ENCODE measurements at places on chromosomes 3 and 15.

- no peak for DNase-seq
Observed at GRCh38 chr15:82113106-82113715, 67.4 kb upstream of the MEX3B start.

GRCh38 chr3:61936344-61936937 lies 375.1 kb downstream of the PTPRG start:
- DNase-seq = no peak

GRCh38 chr3:62992520-62992919 lies 117.3 kb upstream of the CADPS start:
- DNase-seq = no peak

- DNase-seq = no peak
Observed at GRCh38 chr15:79653533-79653932, 221.4 kb downstream of the MINAR1 start.

- DNase-seq = no peak
Observed at GRCh38 chr15:71538181-71538580, 272.2 kb upstream of the NR2E3 start.

- no peak for DNase-seq
Observed at GRCh38 chr15:92631721-92632120, 23.9 kb downstream of the FAM174B start.

GRCh38 chr3:76624164-76624563 lies 415.7 kb upstream of the ROBO2 start:
- DNase-seq = no peak

- DNase-seq = no peak
Observed at GRCh38 chr15:82146990-82147461, 101.2 kb upstream of the MEX3B start.

- DNase-seq = no peak
Observed at GRCh38 chr3:57164657-57165573, at the start of gene IL17RD. Gene IL17RD, minus strand, starts transcription at chr3:57165353. Its CDS starts 67 bp downstream, at chr3:57165286.

GRCh38 chr3:119630128-119630879 lies 30.1 kb downstream of the POPDC2 start:
- DNase-seq = no peak

DNA sequence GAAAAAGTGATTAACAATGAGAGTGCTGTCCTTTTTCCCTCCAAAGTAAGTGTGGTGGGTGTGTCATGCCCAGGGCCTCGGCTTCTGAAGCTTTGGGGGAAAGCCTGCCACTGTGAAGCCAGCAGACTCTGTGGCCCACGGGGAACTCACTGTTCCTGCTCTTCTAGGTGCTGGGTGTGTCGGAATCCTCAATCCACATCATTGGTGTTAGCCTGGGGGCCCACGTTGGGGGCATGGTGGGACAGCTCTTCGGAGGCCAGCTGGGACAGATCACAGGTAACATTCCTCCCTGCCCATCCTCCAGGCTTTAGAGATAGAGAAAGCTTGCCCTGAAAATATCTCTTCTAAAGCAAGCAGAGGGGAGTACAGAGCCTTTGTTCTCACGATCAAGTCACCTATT lies 11.6 kb downstream of the PLA1A start:
- no peak for DNase-seq

GRCh38 chr3:133776794-133777438 lies 28.7 kb upstream of the SRPRB start:
- DNase-seq = no peak

DNA sequence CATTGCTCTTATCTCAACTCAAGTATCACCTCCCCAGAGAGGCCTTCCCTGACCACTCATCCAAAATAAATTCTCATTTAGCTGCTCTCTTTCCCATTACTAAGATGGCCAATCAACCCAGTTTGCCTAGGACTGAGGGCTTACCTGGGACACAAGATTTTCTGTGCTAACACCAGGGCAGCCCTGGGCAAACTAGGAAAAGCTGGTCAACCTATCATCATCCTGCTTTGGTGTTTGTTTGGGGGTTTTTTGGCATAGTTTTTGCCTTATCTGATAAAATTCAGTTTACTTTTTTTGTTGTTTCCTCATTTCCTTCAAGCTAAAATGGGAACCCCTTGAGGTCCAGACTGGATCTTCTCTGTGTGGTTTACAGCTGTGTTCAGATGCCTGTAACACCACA lies 131.4 kb upstream of the NR2F2 start:
- DNase-seq = no peak

DNA sequence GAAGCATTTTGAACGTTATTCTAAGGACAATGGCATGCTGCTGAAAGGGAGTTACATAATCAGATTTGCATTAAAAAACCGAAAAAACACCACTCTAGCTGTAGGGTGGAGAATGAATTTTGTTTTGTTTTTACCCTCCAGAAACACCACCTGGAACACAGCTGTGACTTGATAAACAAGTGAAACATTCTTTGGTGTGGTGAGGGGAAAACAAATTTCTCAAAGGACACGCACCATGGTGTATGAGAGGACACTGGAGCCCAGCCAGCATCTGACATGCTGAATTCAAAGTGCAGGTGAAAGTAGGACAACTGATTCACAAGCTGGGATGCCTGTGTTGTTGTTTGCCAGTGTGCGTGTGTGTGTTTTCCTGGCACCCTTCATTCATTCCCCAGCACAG lies 554.5 kb upstream of the TBL1XR1 start:
- no peak for DNase-seq

DNA sequence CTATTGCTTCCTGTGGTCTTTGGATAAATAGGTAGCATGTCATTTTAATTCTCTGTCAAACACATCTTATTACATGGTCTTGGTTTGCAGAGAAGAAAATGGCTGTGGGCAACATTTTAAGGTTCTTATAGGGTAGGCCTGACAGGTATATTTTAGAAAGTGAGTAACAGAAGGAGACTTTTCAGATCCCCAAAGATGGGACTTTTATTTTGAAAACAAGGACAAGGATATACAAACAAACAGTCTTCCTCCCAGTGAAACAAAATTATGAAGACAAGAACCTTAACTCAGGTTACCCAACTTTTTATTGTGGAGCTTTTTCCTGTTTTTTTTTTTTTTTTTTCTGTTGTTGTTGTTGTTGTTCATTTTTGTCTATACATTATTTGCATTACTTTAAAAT lies 916.2 kb downstream of the NTRK3 start:
- DNase-seq = no peak

DNA sequence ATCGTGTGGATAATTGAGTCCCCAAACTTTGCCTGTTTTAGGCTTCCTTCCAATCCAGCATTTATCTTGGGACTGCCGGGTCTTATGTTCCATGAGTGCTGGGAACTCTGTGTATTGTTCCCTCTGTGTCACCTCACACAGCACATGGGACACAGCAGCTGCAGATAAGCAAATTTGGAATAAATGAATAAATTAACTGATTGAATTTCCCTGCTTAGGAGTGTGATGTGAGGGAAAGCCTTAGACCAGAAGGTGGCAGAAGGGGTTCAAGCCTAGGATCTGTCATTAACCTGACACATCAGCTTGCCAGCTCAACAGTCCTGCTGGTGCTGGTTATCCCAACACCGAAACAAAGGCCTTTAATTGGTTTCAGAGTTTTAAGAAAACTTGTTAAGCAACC lies 114.3 kb downstream of the OXSM start:
- no peak for DNase-seq

- DNase-seq = no peak
Observed at GRCh38 chr3:25820816-25821486, 31.1 kb downstream of the OXSM start.

DNA sequence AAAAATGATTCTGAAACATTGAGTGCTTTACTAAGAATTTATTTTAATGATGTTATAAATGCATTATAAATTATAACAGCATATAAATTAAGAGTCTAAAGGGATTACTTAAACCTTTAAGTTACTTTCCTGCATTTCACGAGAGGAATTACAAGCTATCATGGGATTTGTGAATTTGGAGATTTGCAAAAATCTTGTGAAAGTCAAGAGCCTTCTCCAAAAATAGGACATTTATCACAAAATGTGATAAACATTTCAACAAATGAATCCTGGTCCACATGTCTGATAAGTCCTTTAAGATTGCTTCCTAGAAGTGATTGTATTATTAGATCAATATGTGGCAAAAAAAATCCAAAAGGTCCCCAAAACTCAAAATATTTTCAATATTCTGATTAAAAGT lies 154.5 kb downstream of the ATP8B4 start:
- no peak for DNase-seq

- no peak for DNase-seq
Observed at GRCh38 chr15:42364529-42364928, 5.2 kb downstream of the CAPN3 start.

DNA sequence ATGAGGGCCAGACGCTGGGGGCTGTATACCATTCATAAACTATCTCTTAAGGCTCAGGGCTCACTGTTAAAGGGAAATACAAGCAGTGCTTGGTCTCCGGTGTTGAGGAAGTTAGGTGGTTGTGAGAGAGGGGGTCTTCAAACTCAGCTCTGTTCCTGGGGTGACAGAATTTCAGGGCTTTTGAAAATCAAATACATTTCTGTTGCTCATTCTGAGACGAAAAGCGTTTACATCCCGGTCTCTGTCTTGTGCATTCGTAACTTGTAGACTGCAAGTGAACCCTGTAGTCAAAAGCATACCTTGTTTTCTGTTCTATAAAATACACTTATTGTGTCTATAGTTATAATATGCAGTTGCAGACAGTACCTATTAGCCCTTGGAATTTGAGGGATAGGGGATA lies 1.7 kb downstream of the SLCO3A1 start:
- DNase-seq = no peak

DNA sequence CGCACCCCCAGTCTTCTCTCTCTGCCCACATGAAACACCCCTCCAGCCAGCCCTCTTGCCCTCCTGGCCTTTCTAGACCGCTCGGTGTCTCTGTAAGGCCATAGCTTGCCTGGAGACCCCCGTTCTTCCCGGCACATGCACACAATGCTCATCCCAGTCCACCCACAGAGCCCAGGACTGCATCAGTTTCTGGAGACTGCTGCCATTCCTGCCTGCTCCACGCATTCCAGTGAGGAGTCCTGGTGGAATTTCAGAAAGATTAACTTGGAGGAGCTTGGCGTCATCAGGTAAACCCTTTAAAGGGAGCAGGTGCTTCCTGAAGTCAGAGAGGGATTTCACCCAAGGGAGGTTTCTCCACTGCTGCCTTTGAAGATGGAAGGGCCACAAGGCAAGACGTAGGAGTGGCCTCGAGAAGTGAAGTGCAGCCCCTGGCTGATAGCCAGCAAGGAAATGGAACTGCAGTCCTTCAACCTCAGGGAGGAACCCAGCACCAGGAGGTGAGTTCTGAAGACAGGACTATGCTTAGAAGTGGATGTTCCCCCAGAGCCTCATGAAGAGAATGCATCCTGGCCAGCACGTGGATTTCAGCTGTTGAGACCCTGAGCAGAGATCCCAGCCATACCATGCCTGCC lies 19.2 kb downstream of the SLC41A3 start:
- no peak for DNase-seq

DNA sequence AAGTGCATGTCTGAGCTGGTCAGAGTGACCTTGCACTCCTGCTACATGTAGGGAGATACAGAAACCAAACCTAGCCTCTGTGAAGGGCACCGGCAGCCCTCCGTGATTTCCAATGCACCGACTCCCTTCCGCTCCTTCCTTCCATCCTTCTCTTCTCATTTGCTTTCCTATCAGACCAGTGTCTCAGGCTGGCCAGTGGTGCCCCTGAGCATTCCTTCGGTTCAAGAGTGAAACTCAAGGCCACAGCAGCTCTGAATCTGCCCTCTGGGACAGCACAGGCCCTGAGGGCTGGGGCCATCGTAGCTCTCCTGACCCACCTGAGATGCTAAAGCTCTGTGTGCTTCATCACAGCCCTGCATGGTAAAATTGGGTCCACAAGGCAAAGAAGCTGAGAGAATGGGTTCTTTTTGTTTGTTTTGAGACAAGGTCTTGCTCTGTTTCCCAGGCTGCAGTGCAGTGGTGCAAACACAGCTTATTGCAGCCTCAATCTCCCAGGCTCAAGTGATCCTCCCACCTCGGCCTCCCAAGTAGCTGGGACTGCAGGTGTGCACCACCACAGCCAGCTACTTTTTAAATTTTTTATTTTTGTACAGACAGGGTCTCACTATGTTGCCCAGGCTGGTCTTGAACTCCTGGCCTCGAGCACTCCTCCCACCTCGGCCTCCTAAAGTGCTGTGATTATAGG lies 2.3 kb upstream of the BMF start:
- DNase-seq = no peak

DNA sequence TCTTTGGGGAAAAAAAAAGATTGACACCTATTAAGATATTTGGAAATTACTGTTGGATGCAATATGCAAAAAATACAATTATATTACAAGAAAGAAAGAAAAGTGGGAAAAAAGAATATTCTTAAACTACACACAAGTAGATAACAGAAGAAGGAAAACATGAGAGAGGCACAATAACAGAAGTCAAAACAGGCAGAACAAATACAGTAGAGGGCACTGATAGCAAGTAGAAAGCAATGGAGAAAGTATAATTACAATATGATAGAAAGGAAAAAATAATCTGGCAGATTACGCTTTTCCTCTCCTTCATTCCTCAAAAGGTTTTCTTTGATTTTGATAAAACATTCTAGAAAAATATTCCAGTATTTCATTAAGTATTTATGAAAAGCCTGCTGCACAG lies 72.1 kb downstream of the ADAM10 start:
- no peak for DNase-seq

DNA sequence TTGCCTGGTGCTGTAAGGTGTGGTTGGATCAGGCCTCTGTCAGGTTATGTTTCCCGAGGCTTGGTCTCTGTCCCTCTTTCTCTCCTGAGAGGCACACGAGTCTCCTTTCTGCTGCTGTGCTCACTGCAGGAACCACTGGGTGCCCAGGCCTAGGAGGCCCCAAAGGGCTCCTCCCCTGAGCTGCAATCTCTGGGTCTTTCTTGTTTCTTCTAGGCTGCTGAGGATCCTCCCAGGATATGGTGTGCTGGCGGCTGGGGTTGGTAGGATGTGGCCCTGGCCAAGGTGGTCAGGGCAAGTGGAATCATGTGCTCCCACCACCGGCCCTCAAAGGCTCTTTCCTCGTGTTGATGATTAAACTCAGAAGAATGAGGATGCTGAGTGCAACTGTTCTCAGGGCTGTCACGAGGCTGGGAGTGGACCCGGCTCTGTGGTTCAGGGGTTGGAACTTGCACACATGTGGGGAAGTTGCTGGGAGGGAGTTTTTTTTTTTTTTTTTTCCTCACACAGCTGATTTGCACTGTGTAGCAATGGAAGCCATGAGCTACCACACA lies 43.6 kb upstream of the CTSH start:
- no peak for DNase-seq

DNA sequence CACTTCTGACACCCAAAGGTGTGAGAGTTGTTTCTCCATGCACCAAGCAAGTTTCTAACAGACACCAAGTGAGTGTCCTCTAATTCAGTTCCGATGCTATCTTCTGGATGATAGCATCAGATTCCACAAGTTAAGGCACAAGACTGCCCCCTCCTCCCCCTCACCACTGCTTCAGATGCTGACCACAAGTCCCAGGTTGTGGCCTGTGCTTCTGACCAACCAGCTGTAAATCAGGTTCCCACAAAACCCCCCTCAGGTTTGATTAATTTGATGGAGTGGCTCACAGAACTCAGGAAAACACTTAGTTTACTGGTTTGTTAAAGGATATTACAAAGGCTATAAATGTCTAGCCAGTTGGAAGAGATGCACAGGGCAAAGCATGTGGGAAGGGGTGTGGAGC lies 7.0 kb upstream of the PLA1A start:
- no peak for DNase-seq

All from stimulated activated CD4-positive, alpha-beta T cell treated with anti-CD3 and anti-CD28 coated beads, Interleukin-1b, Interleukin-23, amount 100 ng/mL, for 1 hour (primary cell).